ENCODE measurements at places on chromosomes 1 and 21. TPM values are rescaled to one million over a fixed set of nuclear protein-coding genes. Genes with fewer than 3 reads are reported as not detected.

GRCh38 chr1:48203287-48203900 lies 19.1 kb upstream of the SLC5A9 start:
- no peak overlapping the region for H3K27ac ChIP-seq
- H3K36me3 ChIP-seq, result no peaks in the 10 kb centered on the region
- H3K27me3 ChIP-seq, result peaks cover 21% of the 10 kb centered on the region
- H3K4me3 ChIP-seq, result no peak overlapping the region
- peaks cover 7% of the 10 kb centered on the region for H3K4me1 ChIP-seq

Gene TMEM52
- 2.5 TPM for total RNA-seq

Gene TRIM45
- 40.0 TPM for total RNA-seq

GRCh38 chr1:245226203-245226499 lies 71.4 kb downstream of the KIF26B start:
- H3K27me3 ChIP-seq, result no peaks in the 10 kb centered on the region
- H3K27ac ChIP-seq, result no peak overlapping the region
- peaks cover 7% of the 10 kb centered on the region for H3K36me3 ChIP-seq
- H3K4me3 ChIP-seq, result no peak overlapping the region

GRCh38 chr1:104406728-104407127 lies 657.0 kb downstream of the AMY1C start:
- H3K4me1 ChIP-seq, result no peaks in the 10 kb centered on the region
- H3K27me3 ChIP-seq, result no peaks in the 10 kb centered on the region
- no peak for DNase-seq
- H3K27ac ChIP-seq, result no peak overlapping the region
- H3K36me3 ChIP-seq, result no peaks in the 10 kb centered on the region

DNA sequence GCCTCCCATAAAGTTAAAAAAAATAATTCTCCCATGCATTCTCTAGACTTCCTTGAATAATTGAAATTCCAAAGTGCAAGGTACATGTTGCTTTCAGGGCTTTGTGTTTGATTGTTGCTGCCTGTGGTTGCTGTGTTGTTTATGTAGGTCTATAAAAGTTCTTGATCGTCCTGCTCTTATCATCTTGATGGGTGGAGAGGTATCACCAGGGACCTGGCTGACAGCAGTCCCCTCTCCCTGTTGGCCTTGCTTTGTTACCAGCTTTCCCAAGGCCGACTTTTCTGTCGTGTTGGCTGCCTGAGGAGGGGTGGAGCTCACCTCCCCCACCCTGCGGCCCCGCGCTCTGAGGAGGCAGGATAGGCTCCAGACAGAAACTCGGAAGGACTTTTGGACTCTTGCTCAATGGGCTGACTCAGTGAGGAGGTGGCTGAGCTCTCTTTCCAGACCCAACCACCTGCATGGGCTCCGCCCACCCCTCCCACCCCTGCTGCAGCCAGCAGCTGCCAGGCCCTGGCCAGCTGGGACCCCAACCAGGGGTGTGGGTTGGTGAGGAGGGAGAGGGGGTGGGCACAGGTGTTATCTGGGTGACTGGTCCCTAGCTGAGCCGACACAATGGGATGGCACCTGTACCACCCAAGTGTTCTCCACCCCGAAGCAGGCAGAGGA lies 2.0 kb downstream of the INAVA start:
- H3K4me3 ChIP-seq, result peak overlapping the region; percentile 53
- no peak for DNase-seq
- peaks cover 66% of the 10 kb centered on the region for H3K4me1 ChIP-seq
- H3K36me3 ChIP-seq, result peaks cover 9% of the 10 kb centered on the region
- H3K27ac ChIP-seq, result peak overlapping the region; percentile 99

Gene AADACL4
- total RNA-seq, result 0.36 TPM

- H3K27me3 ChIP-seq, result peaks cover 13% of the 10 kb centered on the region
- H3K27ac ChIP-seq, result no peak overlapping the region
- no peak overlapping the region for H3K4me3 ChIP-seq
- H3K36me3 ChIP-seq, result no peaks in the 10 kb centered on the region
- DNase-seq, result no peak
Observed at GRCh38 chr21:38951095-38951730, 145.5 kb downstream of the ETS2 start.

Gene TRIM58
- total RNA-seq, result 0.91 TPM

DNA sequence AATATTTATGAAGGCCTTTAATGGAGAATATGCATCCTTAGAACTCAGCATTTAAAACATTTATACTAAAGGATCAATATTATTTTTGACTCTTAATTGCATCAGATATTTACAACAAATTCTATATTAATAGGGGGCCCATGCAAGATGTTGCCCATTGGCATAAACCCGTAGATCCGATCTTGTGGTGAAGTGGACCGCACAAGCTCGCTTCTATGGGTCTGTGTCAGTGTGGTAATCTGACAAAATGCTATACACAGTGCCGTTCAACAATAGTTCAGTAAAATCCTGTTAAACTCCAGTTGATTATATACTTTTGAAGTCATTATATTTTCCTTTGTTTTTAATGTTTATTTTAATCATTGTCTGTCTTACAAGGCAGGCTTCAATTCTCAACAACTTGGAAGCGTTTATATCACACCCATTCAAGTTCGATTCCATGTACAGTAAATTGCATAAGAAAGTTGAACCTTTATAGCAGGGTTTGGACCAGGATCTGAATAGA lies 809.2 kb downstream of the USP25 start:
- peaks cover 32% of the 10 kb centered on the region for H3K36me3 ChIP-seq
- peaks cover 25% of the 10 kb centered on the region for H3K4me1 ChIP-seq
- H3K27me3 ChIP-seq, result no peaks in the 10 kb centered on the region
- no peak overlapping the region for H3K27ac ChIP-seq

Gene MPL
- 0.50 TPM for total RNA-seq

Gene CTSS
- 3.1 TPM for total RNA-seq

All from mesothelial cell of epicardium (in vitro differentiated cells).